ENCODE measurements at places on chromosomes 7 and 10.

DNA sequence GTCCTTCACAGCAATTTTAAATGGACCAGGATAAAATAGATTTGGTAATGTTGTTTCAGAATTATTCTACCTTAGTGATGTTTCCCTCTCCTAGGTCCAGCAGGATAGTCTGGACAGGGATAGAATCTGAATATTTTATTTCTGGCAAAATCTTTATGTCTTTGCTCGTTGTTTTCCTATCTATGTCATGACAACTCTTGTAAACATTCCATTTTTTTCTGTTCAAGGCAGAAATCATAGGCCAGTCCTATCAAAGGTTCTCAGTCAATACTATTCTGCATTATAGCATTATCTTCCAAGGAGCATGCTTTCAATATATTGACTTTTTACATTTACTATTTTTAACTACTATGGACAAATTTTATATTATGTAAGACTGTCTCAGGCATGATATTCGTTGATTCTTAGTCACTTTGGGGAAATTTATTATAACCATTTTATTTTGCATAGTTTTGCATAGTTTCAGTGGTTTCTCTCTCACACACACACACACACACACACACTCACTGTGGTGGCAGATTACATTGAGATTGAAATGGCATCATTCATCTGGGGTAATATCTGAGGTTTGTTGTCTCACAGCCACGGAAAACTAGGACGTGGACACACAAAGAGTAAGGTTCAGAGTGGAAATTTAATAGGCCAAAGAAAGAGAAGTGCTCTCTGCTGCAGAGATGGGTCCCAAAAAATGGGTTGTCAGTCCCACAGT is 17.2 kb downstream of the TAS2R60 start:
- DNase-seq: no peak

- DNase-seq: no peak
Measured at GRCh38 chr7:149473251-149473650, 12.4 kb upstream of the ZNF777 start.

DNA sequence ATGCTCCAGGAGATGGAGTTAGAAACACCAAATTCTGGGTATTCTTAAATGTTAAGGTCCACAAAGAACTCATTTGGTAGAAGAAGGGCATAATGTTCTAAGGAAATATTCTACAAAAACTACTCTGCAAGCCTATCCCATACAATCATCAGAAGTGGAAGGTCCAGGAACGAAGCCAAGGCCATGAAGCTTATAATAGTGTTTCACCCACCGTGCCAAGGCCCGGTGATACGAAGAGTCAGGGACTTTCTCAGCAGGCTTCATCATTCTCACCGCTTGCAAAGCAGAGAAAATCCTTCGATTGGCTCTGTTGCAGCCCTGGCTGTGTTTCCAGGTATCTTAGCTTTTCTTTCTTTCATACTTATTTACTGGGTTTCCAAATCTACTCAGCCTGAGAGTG is 351.9 kb upstream of the CELF2 start:
- DNase-seq: no peak

GRCh38 chr10:100346351-100346764 is 675 bp upstream of the SCD start:
- DNase-seq: peak; percentile 38

- DNase-seq: no peak
Measured at GRCh38 chr10:89025453-89025852, 34.9 kb downstream of the FAS start.

- no peak for DNase-seq
Measured at GRCh38 chr7:117405519-117405918, 21.8 kb downstream of the ASZ1 start.

DNA sequence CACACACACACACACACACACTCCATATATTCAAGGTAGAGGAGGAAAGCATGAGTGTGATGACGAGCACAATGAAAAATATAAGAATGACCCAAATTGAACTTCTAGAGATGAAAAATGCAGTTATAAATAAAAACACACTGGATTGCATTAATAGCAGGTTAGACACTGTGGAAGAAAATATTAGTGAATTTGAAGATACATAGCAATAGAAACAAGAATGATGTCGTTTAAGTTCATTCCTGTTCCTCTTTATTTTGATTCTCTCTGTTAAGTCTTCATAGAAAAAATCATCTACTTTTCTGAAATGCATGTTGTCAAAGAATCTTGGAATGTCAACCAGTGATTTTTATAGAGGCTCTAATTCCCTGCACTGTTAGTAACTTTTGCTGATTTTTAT is 78.4 kb downstream of the BTAF1 start:
- DNase-seq: no peak

GRCh38 chr7:147151661-147152060 is 1035.1 kb downstream of the CNTNAP2 start:
- no peak for DNase-seq

GRCh38 chr10:101749047-101750016 is 26.6 kb downstream of the FGF8 start:
- DNase-seq: no peak

DNA sequence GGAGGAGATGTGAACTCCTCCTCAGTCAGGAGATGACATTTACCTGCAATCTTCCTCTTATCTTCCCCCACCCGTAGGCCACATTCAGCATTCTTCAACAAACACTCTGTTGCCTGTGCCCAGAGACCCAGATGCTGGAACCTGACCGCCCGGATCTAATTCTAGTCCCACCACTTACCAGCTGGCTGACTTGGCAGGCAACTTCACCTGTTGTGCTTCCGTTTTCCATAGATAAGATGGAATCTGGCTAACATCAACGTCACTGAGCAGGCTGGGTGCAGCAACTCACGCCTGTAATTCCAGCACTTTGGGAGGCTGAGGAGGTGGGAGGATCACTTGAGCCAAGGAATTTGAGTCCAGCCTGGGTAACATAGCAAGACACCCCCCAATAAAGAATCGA is 21.3 kb upstream of the FXYD4 start:
- no peak for DNase-seq

GRCh38 chr7:155665079-155665956 is 20.9 kb downstream of the RBM33 start:
- DNase-seq: no peak

- DNase-seq: no peak
Measured at GRCh38 chr7:85154282-85154937, 32.4 kb downstream of the SEMA3D start.

- DNase-seq: no peak
Measured at GRCh38 chr10:26365681-26366358, 72.3 kb upstream of the APBB1IP start.
